ENCODE measurements at places on chromosomes 16 and 17.
A peak's percentile ranks its signal among the peaks of the same experiment; 100 is the strongest.

- no peak for DNase-seq
Observed at GRCh38 chr17:69876757-69877156, 198.3 kb upstream of the KCNJ16 start.

GRCh38 chr16:57608462-57609113 is 19.8 kb upstream of the ADGRG1 start:
- DNase-seq, result no peak

- DNase-seq, result no peak
Observed at GRCh38 chr17:45900723-45901415, 6.5 kb downstream of the MAPT start.

- DNase-seq, result peak; percentile 92
Observed at GRCh38 chr16:19696328-19696727, 21.7 kb downstream of the KNOP1 start.

GRCh38 chr16:47949714-47950113 is 206.1 kb downstream of the ABCC12 start:
- no peak for DNase-seq

DNA sequence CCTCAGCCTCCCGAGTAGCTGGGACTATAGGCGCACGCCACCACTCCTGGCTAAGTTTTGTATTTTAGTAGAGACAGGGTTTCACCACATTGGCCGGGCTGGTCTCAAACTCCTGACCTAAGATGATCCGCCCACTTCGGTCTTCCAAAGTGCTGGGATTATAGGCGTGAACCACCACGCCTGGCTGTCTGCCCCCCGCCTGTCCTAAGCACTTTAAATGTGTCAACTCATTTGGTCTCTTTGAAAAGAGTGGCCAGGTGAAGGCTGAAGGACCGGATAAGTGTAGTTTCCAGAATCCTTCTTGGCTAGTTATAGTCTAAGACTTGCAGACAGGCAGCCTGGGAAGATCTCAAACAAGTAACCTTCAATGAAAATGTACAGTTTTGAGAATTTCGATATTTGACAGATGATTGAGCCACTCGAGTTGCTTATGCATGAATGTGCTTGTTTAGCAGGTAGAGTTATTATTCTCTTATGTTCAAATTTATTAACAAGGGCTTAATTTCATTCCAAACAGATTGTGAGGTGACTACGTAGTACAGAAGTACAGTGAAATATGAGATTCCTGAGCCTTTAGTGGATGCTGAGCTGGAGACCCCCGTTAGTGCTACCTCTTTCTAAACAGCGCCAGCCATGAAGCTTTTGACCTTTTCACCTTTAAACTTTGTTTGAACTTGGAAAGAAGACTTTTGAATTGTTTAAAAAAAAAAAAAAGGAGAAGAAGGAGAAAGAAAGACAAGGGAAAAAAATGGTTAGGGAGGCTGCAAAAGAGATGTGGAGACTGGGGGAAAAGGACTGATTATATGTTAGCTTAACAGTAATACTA is 164.4 kb upstream of the TBX2 start:
- no peak for DNase-seq

GRCh38 chr17:14522795-14523387 is 222.0 kb downstream of the HS3ST3B1 start:
- DNase-seq, result no peak

DNA sequence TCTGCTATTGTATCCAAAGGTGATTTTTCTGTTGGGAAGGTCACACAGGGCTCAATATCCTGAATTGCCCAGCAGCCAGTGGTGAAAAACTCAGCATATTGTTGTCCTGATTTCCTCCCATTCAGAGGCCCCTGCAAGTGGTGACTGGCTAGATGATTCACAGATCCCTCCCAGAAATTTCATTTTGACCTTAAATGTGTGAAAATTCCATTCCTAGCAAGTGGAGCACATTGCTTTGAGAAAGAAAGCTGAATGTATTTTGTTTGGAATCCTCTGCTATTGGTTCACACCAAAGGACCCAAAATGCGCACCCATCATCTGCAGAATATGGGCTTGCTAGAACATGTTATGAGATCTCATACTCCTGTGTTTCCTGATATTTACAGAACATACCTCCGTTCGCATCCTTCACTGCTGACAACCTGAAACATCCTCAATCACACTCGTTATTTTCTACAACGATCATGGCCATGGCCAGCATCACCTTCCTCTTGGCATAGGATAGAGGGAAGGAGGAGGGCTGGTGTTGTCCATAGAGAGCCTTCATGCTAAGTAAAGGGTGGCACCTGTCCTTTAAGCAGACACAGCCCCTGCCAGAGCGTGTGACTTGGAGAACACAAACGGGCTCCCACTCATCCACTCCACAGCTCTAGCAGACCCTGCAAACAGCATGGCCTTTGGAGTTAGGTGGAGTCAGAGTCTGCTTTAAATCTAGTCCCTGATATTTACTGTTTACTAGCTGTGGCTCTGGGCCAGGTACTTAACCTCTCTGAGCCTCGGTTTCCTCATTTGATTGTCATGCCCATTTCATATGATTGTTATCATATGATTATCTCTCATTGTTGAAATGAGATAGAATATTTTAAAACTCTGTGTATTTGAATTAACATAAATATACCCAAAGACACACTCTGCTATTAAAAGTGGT is 30.4 kb upstream of the NFAT5 start:
- no peak for DNase-seq

- no peak for DNase-seq
Observed at GRCh38 chr17:52673791-52674190, 515.3 kb upstream of the CA10 start.

- no peak for DNase-seq
Observed at GRCh38 chr17:81405411-81405872, 10.2 kb downstream of the BAHCC1 start.

DNA sequence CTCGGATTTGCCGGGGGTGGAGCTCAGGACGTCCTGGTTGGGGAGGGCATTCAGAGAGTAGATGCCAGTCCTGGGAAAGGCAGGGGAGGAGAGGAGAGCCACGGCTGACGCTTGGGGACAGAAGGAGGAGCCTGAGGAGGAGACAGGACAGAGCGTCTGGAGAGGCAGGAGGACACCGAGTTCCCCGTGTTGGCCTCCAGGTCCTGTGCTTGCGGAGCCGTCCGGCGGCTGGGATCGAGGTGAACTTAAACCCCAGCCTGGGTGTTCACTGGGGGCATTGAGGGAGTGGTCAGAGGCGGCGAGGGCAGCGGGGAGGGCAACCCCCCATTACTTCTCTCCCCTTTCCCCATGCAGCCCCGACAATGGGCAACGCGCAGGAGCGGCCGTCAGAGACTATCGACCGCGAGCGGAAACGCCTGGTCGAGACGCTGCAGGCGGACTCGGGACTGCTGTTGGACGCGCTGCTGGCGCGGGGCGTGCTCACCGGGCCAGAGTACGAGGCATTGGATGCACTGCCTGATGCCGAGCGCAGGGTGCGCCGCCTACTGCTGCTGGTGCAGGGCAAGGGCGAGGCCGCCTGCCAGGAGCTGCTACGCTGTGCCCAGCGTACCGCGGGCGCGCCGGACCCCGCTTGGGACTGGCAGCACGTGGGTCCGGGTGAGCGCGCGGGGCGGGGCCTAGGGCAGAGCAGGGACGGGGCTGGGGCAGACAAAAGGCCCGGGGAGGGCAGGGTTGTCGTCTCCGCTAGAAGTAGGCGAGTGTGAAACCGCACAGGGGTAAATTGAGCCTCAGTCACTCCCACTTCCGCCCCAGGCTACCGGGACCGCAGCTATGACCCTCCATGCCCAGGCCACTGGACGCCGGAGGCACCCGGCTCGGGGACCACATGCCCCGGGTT is 3.7 kb downstream of the NOL3 start:
- peak; percentile 47 for DNase-seq

- DNase-seq, result no peak
Observed at GRCh38 chr17:15233022-15233805, 31.9 kb downstream of the PMP22 start.

DNA sequence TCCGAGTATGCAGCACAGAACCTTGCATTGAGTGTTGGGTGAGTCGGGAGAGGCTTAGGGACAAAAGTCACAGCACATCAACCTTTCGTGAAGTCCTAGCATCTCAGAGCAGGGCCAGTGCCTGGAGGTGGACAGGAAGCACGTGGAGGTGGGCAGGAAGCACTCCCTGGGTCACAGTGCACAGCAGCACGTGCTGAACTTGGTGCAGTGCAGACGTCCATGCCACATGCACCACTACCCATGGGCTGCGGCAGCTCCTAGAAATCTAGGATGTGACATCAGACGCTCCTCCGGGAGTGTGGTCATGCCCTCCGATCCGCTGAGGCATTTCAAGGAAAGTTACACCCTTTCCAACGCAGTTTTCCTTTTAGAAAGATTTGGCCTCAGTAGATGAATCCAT is 83.4 kb upstream of the CHMP6 start:
- DNase-seq, result no peak

- peak; percentile 60 for DNase-seq
Observed at GRCh38 chr17:74635418-74635817, 11.9 kb upstream of the CD300E start.

- no peak for DNase-seq
Observed at GRCh38 chr16:7097518-7097917, 235.1 kb upstream of the RBFOX1 start.

GRCh38 chr17:40283662-40284061 is 4.0 kb upstream of the CDC6 start:
- DNase-seq, result no peak

- peak; percentile 67 for DNase-seq
Observed at GRCh38 chr16:71344315-71344905, 14.1 kb upstream of the CALB2 start.

DNA sequence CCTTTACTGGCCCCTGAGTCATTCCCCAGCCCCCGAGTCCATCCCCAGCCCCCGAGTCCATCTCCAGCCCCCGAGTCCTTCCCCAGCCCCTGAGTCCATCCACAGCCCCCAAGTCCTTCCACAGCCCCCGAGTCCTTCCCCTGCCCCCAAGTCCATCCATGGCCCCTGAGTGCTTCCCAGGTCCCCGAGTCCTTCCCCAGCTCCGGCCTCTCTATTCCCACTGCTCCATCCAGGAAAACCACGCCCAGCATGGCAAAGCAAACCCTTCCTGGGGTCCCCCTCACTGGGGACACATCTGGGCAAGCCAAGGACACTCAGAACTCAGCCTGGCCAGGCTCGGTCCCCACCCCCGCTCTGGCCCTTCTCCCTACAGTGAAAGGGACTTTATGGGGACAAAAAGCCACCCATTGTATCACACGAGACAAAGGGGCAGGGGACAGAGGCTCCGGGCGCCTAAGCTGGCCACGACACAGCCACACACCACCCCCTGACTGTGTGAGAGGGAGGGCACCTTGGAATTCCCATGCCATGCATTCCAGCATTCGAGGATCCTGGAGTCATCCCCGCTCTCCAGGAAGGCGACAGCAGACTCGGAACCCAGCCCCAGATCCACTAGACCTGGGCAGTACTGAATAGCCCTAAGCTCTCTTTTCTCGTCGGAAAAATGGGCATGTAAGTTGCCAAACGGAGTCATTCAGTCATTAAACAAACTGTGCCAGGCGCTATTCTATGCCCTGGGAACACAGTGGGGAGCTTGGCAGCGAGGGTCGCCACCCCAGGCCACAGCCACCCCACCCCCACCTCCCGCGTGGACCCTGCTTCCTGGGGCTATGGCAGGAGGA is 14.0 kb downstream of the PLLP start:
- no peak for DNase-seq
